RKO (cell line): ENCODE measurements at places on chromosomes 13 and 19.

- DNase-seq = no peak
These were observed at the start of gene KHSRP for GRCh38 chr19:6424195-6424938. KHSRP (minus strand) TSS chr19:6424811; CDS start chr19:6424701, 110 bp downstream.

- DNase-seq = no peak
These were observed 67.5 kb downstream of the CHST8 start for GRCh38 chr19:33689138-33689746.

DNA sequence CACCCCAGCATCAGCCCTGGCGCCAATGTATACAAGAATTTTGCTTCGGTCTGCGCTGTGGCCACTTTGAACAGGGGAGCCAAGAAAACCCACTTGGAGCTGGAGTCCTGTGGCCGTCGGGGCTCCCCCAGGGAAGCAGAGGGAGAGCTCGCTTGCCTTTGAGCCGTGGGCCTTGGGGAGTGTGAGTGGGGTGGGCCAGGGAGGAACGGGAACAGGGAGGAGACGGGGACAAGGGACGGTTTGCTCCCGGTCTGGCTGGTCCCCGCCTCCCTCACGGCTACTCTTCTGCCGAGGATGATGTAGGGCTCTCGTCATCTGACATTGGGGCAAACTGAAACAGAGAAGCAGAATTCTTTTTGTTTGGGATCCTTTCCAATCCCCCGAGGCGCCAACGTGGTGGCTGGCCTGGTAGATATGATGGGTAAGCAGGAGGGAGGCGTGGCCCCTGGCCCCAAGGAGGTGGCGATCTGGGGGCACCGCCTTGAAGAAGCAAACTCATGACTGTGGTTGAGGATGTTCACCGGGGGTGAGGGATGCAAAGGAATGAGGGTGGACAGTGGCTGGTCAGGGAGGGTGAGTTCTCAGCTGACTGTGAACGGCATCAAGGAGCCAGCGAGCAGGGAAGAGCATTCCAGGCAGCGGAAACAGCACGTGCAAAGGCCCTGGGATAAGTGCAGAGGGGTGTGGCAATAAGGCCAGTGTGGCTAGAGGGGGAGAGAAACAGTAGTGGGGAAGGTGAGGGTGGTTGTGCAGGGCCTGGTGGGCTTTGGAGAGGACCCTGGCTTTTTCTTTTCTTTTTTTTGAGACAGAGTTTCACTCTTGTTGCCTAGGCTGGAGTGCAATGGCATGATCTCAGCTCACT is 10.9 kb upstream of the SPC24 start:
- DNase-seq = no peak

DNA sequence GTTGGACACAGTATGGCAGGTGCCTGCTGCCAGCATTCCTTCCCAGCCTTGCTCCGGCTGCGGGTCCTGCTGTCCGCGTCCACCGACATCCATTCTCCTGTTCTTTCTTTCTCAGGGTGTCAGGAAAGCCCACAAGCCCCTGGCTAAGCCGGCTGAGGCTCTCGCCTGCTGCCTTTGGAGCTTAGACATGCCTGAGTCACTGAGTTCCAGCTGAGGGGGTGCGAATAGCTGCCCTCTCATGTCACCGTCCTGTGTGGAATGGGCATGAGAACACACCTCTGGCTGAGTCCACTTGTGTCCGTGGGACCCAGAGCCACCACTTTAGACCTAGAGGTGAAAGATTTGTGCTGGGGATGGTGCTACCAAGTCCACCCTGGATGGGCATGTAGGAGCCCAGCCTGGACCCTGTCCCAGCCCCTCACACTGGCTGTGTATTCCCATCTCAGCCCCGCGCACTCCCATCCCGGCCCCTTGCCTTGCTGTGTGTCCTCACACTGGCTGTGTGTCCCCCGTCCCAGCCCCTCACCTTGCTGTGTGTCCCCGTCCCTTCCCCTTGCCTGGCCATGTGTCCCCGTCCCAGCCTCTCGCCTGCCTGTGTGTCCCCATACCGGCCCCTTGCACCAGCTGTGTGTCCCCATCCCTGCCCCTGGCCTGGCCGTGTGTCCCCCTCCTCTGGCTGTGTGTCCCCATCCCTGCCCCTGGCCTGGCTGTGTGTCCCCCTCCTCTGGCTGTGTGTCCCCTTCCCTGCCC is 24.6 kb upstream of the IRS2 start:
- DNase-seq = no peak

GRCh38 chr19:397941-398706 is 10.8 kb downstream of the C2CD4C start:
- no peak for DNase-seq

DNA sequence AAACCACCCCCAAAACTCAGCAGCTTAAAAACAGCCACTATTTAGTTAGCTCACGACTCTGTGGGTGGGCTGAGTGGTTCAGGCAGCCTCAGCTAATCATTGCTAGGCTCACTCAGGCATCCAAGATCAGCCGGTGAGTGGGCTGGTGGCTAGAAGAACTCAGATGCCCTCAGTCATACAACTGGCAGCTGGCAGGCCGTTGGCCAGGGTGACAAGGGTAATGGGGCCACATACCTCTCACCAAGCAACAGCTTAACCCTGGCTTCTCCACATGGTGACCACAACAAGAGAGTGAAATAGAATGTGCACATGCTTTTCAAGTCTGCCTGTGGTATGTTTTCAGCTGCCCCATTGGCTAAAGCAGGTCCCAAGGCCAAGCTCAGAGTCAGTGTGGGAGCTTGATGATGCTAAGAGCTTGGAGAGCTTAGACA is 435.4 kb upstream of the TSHZ3 start:
- no peak for DNase-seq

DNA sequence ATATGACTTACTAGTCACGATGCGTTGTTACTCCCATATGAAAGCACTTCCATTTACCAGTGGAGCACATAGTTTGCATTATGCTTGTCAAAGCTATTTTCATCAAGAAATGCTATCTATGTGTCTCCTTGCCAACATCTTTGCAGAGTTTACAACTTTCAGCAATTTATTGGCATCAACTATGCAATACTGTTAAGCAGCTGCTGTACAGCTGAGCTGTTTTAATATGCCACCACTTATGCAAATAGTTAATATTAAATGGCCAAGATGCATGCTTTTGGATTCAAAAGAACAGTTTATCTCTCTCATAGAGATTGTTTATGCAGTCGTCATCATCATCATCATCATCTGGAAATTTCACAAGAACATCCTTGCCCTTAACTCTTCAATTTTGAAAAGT is 67.9 kb upstream of the KLF5 start:
- no peak for DNase-seq

GRCh38 chr19:9741476-9742171 is 26.9 kb downstream of the ZNF846 start:
- peak; percentile 30 for DNase-seq

GRCh38 chr13:72686766-72687165 is 40.7 kb downstream of the MZT1 start:
- no peak for DNase-seq

DNA sequence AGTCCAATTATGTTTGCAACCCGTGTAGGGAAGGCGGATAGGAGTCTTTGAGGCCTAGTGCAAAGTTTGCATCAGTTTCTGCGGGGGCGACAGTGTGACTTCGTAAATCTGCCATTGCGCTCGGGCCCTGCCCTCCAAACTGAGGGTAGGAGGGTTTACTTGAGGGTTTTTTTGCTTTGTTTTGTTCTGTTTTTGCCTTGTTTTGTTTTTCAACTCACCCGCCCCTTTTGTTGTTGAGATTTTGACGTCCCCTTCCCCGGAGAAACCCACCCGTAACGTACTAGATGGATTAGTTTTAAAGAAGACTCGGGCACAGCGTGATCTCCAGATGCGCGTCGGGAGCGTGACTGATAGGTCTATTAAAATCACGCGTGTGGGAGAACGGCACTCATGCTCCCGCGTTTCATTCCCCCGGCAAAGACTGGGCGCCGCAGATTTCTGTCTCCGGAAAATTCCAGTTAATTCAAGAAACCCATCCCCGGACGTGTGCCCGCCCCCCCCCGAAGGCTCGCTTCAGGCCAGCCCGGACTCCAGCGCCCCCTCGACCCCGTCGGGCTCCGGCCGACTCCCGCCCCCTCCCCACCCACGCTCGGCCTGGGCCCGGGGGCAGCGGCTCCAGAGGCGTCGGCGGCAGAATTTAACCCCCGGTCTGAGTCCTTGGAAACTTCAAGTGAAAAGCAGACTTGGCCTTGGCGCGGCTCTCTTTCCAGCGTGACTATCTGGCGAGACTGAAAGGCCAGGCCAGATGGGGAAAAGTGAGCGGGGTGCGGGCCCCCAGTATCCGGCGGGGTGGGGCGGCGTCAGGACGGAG is 5.0 kb downstream of the SOX1 start:
- DNase-seq = no peak

DNA sequence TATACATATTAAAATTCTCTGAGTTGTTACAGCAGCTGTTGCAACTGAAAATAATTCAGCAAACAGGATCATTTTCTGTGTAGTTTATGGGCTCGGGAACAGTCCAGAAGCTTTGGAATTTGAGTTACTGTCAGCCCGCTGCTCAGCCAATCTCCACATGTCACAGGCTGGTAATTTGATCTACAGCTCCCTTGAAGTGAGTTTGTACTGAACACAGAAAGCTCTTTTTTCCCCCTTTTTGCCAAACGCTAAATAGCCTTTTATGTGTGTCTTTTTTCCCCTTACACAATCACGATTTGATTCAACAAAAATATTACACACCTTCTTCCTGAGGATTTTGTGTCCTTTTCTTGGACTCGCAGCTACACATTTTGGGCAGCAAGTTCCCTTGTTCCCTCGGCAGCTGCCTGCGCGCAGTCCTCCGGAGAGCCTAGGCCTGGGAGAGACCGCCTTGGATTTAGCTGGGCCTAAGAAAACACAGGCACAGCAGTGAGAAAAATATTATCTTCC is 371.4 kb downstream of the KCNRG start:
- no peak for DNase-seq

DNA sequence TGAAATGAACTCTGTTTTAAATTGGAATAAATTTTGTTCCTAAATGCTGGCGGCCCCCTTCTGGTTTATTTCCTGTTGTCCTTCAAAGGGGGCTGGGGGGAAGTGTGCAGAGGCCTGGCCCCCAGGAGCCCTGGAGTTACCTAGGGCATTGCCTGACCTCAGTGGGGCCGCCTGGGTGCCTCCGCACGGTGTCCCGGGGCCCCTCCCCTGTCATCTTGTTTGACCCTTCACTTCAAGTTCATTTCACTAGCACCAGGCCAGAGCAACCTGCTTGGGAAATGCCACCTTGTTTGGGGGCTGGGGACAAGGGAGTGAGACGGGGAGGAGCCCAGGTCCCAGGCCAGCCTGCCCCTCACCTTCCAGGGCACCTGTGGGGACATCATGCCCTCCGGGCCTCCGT is 11.9 kb upstream of the GNA15 start:
- no peak for DNase-seq

DNA sequence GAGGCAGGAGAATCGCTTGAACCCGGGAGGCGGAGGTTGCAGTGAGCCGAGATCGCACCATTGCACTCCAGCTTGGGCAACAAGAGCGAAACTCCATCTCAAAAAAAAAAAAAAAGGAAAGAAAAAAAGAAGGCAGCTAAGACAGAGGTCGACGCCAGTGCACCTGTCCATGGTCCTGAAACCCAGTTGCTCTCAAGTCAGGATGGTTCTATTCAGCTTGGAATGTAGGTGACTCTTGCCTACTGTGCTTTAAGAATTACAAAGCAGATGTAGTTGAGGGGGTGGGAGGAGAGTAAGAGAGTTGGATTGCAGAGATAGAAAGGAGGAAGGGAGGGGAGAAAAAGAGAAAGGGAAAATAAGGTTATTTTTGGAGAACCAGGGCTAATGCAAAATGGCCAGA is 18.7 kb downstream of the CACNG7 start:
- DNase-seq = peak; percentile 78

DNA sequence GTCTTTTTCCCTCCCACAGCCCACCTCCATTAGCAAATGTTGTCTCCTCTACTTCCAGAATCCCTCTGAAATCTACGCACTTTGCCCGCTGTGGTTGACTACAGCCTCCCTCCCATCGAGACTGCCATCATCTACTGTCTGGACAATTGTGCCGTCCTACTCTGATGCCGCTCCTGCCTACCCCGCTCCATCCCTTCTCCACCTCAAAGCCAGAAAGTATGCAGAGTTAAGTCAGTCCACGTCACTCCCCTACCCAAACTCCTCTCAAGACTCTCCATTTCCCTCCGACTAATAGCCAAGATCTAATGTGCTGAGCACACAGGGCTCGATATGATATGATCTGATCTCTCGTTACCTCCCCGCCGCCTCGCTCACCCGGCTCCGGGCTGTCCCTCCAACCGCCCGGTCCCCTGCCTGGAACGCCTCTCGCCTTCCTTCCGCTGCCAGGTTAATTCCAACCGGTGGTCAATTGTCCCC is 556 bp downstream of the CACTIN start:
- peak; percentile 29 for DNase-seq

DNA sequence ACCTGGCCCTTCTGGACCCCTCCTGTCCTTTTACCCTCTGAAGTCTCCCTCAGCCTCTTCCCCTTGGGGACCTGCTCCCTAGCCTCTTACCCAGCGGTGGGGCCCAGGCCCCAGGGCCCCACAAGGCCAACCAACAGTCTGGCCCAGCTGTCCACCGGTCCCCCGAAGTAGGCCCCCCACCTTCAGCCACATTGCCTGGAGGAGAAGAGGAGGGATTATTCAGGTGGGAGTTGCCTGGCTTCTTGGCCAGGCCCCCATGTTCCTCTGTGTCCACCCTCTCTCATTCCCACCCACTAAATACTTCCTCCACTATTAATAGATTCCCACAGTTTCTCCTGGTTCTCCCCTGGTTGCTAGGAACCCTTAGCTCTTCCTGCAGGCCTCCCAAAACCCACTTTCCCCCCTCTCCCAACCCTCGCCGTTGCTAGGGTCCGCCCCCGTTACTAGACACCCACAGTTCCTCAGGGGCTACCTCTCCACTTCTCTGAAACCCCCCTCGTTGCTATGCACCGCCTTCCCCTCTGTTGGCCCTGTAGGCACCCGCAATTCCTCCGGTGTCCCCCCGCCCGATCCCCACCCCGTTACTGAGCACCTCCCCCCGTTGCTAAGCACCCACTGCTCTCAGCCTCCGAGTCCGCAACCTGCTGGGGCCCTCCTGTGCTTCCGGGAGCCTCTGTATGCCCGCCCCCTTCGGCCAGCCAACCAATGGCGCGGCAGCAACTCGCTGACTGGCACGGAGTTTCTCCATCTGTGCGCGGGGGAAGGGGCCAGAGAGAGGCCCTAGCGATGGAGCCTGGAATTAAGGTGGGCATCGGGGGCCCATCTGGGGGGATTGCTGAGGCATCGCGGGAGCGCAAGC is 2.0 kb downstream of the COQ8B start:
- DNase-seq = peak; percentile 91

DNA sequence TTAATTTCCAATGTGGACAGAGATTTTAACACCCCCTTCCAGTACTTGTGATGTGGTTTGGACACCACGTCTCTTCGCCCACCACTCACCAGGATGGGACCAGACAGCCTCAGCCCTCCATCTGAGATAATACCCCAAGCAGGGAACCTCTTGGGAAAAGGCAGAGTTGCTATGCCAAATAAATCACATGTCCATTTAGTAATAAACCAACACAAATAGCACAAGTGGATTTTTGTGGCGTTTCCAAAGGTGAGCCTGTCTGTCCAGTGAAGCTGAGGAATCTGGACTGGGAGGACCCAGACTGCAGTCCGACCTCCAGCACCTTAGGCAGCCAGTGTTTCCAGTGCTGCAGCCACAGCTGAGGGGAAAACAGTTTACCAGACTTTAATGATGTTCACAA is 34.1 kb upstream of the GAS6 start:
- no peak for DNase-seq
